ENCODE measurements at places on chromosomes 16 and 17. TPM values are rescaled to one million over a fixed set of nuclear protein-coding genes. Genes with fewer than 3 reads are reported as not detected.

Gene DDX52
- total RNA-seq = 28.6 TPM

Gene ADAM11
- 0.39 TPM for total RNA-seq

Gene KRTAP1-4
- not detected for total RNA-seq

Gene WWP2
- total RNA-seq = 64.5 TPM

Gene SEPTIN12
- not detected for total RNA-seq

Gene PPY
- not detected for total RNA-seq

DNA sequence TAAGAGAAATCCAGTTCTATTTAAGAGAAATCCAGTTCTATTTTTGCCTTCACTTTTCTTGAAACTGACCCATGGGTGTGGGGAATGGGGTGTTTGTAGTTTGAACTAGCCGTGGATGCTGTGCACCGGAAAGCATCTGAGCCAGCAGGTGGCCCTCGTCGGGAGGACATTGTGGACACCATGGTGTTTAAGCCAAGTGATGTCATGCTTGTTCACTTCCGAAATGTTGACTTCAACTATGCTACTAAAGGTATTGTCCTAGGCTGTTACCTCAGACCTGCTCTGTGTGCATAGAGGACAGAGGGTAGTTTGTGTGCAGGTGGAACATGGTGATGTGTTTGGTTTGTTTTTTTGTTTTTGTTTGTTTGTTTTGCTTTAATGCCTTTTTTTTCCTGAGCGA is 3.3 kb downstream of the ATXN2L start:
- H3K27me3 ChIP-seq = no peaks in the 10 kb centered on the region
- no peak overlapping the region for H3K4me3 ChIP-seq
- peaks cover 66% of the 10 kb centered on the region for H3K36me3 ChIP-seq
- H3K27ac ChIP-seq = peak overlapping the region; percentile 55
- peaks cover 43% of the 10 kb centered on the region for H3K4me1 ChIP-seq

DNA sequence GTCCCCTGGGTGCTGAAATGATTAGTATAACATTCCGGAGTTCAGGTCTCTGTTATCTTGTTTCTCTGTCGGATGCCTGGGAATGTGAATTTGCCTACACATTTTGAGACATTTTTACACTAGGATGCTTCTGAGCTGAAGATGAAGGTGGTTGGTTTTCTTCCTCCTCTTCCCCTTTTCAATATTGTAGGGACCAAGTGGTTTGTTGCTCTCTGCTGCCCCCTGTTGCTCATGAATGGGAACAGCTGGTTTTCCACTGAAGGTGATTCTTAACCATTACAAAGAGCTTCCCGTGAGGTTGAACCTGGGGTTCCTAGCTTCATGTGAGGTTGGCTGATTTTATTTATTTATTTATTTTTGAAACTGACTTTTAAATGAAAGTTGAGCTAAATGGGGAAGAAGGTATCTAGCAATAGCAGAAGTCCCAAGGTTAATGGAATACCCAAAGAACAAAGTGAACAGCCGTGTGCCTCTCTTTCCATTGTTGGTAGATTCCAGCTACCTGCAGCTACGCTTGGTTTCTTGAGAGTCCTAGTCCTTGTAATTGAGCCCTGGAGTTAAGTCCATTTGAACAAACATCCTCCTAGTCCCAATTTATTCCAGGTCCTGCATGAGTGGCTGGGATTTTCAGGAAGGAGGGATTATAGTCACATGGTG is 983.9 kb upstream of the EEF2KMT start:
- no peaks in the 10 kb centered on the region for H3K4me1 ChIP-seq
- H3K27ac ChIP-seq = no peak overlapping the region
- no peaks in the 10 kb centered on the region for H3K27me3 ChIP-seq
- DNase-seq = peak; percentile 29
- no peaks in the 10 kb centered on the region for H3K36me3 ChIP-seq
- no peak overlapping the region for H3K4me3 ChIP-seq

GRCh38 chr16:55294129-55294528 is 29.9 kb upstream of the IRX6 start:
- H3K4me3 ChIP-seq = no peak overlapping the region
- no peaks in the 10 kb centered on the region for H3K4me1 ChIP-seq
- H3K27ac ChIP-seq = no peak overlapping the region

GRCh38 chr17:51050291-51051033 is 70.2 kb downstream of the SPAG9 start:
- DNase-seq = no peak
- H3K27ac ChIP-seq = no peak overlapping the region
- H3K4me1 ChIP-seq = no peaks in the 10 kb centered on the region
- no peak overlapping the region for H3K4me3 ChIP-seq
- no peaks in the 10 kb centered on the region for H3K27me3 ChIP-seq

GRCh38 chr17:57714665-57715180 is 30.4 kb downstream of the CCDC182 start:
- DNase-seq = no peak
- no peaks in the 10 kb centered on the region for H3K4me1 ChIP-seq
- H3K36me3 ChIP-seq = no peaks in the 10 kb centered on the region
- H3K4me3 ChIP-seq = no peak overlapping the region
- no peak overlapping the region for H3K27ac ChIP-seq

DNA sequence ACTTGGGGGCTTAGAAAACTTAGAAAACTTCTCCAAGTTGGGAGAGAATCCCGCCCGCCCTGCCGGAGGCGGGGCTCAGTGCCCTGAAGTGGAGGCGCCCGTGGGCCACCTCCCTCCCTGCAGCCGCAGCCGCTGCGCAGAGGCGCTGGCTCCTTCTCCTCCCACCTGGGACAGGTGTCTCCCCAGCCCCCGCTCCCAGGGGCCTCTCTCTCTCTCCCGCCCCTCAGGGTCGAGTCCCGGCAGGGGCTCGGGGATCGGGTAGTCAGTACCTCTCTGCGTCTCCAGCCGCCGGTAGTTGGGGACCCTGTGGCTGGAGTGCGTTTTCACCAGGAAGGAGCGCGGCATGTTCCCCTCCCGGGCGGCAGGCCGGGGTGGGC is 257 bp downstream of the SNAI3 start:
- H3K4me3 ChIP-seq = peak overlapping the region; percentile 79
- peaks cover 69% of the 10 kb centered on the region for H3K4me1 ChIP-seq
- no peaks in the 10 kb centered on the region for H3K27me3 ChIP-seq
- H3K36me3 ChIP-seq = peaks cover 16% of the 10 kb centered on the region
- DNase-seq = peak; percentile 60
- no peak overlapping the region for H3K27ac ChIP-seq

DNA sequence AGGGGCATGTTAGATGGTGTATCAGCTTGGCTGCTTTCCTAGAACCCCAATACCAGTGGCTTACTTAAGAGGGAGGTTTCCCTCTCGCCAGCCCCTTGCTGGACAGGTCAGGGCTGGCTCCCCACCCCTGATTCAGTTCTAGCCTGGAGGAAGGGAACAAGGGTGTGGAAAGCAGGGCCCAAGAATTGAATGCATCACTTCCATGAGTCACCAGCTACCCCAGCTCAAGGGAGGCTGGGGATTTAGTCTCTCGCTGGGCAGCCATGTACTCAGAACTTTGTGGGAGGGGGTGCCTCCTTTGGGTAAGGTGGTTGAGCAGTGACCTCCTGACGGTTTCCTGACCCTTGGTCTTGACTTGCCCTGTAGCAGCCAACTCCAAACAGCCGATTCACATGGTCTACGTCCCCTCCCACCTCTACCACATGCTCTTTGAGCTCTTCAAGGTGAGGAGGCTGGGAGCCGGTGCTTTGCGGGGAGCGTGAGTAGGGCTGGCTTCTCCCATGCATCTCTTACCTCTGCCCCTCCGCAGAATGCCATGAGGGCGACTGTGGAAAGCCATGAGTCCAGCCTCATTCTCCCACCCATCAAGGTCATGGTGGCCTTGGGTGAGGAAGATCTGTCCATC is 12.8 kb downstream of the PDK2 start:
- no peaks in the 10 kb centered on the region for H3K4me1 ChIP-seq
- H3K36me3 ChIP-seq = no peaks in the 10 kb centered on the region
- no peaks in the 10 kb centered on the region for H3K27me3 ChIP-seq
- H3K4me3 ChIP-seq = no peak overlapping the region
- DNase-seq = no peak

GRCh38 chr16:67445913-67446907 is 15.3 kb downstream of the HSD11B2 start:
- H3K4me1 ChIP-seq = peaks cover 10% of the 10 kb centered on the region
- peaks cover 2% of the 10 kb centered on the region for H3K36me3 ChIP-seq
- H3K27me3 ChIP-seq = no peaks in the 10 kb centered on the region
- H3K4me3 ChIP-seq = no peak overlapping the region
- H3K27ac ChIP-seq = peak overlapping the region; percentile 20

DNA sequence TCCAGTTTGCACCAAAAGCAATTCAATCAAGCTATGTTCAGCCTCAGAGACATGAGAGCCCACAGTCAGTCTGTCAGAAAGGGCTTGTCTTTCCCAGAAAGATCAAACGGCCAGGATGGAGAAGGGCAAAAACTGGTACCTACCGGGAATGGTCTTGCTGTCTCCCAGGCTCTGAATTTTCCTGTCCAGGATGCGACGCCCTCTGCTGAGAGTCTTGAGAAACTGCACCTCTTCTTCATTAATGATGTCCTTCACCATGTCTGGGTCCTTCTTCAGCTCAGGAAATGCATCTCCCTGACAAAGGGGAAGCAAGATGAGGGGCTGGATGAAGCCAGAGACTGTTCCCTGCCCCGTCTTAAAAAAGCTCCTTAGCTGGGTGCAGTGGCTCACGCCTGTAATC is 15.8 kb upstream of the EXOSC6 start:
- H3K4me1 ChIP-seq = no peaks in the 10 kb centered on the region
- no peak overlapping the region for H3K27ac ChIP-seq
- H3K27me3 ChIP-seq = no peaks in the 10 kb centered on the region
- peak; percentile 37 for DNase-seq
- H3K36me3 ChIP-seq = peaks cover 68% of the 10 kb centered on the region

DNA sequence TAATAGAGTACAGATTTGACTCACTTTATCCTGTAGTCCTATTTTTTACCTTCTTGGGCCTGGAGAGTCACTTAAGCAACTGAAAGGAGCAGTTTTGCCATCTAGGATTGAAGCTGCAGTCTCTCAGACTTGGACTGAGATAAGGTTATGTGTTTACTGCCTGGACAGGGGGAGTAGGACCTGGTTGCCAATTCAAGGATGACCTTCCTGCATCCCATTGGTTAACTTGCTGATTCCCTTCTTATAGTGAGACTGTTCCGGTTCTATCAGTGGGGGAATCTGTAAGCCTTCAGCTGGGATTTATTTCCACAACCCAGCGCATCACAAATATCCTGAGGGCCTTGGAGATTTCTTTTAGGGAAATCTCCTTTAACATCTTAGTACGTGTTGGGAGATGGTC is 2.9 kb downstream of the UBN1 start:
- H3K27ac ChIP-seq = no peak overlapping the region
- H3K27me3 ChIP-seq = no peaks in the 10 kb centered on the region
- peaks cover 38% of the 10 kb centered on the region for H3K36me3 ChIP-seq
- peaks cover 46% of the 10 kb centered on the region for H3K4me1 ChIP-seq
- H3K4me3 ChIP-seq = no peak overlapping the region
- no peak for DNase-seq

DNA sequence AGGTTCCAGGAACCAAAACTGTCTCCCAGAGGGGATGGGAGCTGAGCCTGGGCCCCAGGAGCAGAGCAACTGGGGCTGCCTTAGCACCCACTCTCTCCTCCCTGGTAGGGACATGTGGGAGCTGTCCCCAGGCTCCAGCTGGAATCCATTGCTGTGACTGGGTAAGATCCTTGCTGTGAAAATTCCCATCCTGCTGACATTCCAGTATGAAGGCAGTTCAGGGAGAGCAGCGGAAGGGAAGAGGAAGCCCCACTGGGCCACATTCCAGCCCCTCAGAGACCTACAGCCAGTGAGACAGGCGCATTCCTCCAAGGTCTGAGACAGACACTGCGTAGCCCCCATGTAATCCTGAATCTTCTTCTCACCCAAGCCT is 24.2 kb downstream of the MYO18A start:
- DNase-seq = no peak
- H3K36me3 ChIP-seq = no peaks in the 10 kb centered on the region
- peaks cover 51% of the 10 kb centered on the region for H3K4me1 ChIP-seq
- H3K27me3 ChIP-seq = no peaks in the 10 kb centered on the region
- H3K4me3 ChIP-seq = no peak overlapping the region

DNA sequence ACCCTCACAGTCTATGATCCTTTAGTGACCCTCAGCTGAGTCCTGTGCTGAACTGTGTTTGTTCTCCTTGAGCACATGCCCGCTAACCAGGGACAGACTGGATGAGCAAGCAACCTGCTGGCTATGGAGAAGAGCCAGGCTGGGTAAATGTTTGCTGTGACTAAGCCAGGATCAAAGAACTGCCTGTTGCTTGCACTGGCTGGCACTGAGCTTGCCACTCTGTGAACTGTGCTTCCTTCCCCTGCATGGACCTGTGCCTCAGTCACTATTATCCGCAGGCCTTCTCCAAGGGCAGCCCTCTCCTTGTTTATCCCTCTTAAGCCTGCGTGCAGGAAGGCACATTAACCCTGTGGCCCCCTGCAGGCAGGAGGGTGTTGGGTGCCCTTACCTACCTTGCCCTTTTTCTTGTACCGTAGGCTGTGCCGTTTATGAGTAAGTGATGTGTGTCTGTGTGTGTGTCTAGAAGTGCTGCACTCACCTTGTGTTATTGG is 7.4 kb downstream of the PNPO start:
- peak overlapping the region; percentile 77 for H3K27ac ChIP-seq
- H3K36me3 ChIP-seq = peaks cover 55% of the 10 kb centered on the region
- no peak overlapping the region for H3K4me3 ChIP-seq
